ENCODE measurements at places on chromosomes 6 and 20.
A peak's percentile ranks its signal among the peaks of the same experiment; 100 is the strongest.

GRCh38 chr6:107539849-107540464 is 50.0 kb downstream of the SOBP start:
- no peak for DNase-seq

GRCh38 chr6:73302339-73302738 is 39.3 kb upstream of the KHDC1 start:
- DNase-seq: no peak

GRCh38 chr6:36269834-36270705 is at the start of gene PNPLA1:
Gene PNPLA1 (plus strand): TSS chr6:36270060. CDS start chr6:36270460, 400 bp downstream.
- peak; percentile 56 for DNase-seq

DNA sequence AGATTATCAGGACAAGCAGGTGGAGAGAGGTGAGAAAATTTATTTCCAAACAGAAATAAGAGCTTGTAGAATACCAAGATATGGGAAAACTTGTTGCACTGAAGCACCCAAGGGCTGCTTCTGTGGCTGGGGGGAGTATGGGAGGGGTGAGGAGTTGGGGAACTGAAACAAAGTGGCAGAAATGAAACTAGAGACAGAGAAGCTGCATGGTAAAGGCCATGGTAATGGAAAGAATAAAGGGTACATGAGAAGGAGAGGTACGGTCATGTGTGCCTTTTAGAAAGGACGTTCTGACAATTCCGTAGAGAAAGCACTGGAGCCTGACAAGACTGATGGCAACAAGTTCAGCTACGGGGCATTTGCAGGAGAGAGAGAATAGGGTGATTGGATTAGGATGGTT is 51.6 kb upstream of the RIN2 start:
- no peak for DNase-seq

DNA sequence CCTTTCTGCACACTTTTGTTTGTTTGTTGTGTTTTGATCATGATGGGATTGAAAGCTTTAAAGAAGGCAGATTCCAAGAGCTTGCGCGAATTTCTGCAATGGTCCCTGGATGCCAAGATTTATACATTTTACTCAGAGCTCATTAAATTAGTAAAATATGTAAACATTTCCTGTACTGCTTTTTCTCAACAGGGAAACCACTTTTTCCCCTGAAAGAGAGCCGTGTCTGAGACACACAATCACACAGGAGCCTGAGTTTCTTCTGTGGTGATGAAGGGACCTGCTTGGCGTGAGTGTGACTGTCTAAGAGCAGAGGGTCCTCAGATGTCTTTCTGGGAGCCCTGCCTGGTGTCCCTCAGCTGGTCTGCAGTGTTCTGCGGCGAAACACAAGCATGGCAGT is 12.1 kb upstream of the TAGAP start:
- DNase-seq: no peak

- DNase-seq: peak; percentile 93
Measured at GRCh38 chr20:53594068-53595017, 704 bp upstream of the ZNF217 start.

GRCh38 chr6:75351570-75351969 is 67.0 kb upstream of the TMEM30A start:
- DNase-seq: no peak

DNA sequence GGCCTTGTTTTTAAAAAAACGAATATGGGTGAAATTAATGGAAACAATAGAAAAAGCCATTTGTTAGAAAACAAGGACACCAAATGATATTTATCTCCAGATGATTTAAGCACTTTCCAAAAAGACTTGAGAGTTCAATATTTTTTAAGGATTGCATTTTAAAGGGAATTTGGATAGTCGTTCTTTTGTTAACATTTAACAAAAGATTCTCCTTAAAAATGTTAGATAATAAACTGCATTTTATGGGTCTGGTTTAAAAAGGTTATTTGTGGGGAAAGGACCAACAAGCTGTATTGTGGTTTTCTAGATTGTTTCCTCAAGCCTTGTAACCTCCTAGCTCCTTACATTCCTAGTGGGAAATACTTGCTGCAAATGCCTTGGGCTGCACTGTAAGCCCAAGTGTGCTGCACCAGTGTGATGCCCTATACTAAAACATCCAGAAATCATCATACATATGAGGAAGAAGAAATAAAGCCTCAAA is 1.5 kb upstream of the PHIP start:
- DNase-seq: no peak

DNA sequence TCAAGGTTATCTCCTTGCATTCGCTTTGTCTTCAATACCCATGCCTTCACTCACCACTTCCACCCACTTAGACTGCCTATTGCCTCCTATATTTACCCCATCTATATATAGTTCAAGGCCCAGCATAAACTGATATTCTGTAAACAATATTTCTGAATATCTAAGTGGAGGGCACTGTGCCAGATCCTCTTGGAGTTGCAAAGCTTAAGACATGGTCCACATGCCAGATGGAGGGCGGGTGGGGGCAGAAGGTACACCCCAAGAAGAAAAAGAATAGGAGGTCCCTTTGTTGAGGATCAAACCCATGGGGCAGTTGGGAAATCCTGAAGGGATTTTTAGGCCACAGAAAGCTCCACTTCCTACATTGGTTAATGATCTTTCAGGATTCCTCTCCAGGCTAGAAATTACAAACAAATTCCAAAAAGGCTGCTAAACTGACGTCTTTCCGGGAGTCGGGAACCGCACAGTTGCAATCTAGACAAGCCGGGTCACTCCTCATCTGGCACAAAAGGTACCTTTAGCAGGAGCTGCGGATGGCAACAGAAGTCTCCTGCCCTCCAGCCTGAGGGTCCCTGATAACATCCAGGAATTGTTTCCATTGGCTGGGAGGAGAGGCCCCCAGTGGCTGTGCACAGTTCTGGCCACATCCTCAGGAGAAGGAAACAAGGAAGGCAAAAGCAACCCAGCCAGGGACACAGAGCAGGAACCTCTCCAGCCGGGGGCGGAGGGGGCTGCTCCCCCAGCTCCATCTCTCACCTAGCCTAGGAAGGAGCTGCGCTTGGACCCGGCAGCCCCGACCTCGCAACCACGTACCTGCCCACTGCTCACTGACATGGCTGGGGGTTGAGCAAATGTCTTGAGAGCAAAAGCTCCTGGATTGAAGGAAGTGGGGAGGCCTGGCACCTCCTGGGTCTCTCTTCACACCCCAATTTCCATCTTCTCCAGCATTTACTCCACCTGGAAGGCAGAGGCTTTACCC is 5.9 kb upstream of the LPIN3 start:
- DNase-seq: no peak

DNA sequence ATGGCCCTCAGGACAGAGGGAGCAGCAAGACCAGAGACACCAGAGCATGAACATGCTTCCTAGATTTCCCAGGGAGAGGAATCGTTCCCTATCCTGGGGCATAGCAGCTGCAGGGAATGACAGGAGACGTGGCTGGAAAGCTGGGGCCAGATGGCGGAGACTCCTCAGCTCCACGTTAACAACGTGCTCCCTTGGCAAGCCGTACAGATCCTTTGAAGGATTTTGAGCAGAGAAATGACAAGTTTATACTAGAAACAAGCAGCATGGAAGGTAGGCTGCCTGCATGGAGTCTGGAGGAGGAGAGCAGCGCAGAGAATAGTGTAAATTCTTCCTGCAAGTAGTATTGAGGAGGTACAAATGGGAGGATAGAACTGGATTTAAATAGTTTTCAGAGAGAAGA is 11.7 kb downstream of the MYLIP start:
- no peak for DNase-seq

DNA sequence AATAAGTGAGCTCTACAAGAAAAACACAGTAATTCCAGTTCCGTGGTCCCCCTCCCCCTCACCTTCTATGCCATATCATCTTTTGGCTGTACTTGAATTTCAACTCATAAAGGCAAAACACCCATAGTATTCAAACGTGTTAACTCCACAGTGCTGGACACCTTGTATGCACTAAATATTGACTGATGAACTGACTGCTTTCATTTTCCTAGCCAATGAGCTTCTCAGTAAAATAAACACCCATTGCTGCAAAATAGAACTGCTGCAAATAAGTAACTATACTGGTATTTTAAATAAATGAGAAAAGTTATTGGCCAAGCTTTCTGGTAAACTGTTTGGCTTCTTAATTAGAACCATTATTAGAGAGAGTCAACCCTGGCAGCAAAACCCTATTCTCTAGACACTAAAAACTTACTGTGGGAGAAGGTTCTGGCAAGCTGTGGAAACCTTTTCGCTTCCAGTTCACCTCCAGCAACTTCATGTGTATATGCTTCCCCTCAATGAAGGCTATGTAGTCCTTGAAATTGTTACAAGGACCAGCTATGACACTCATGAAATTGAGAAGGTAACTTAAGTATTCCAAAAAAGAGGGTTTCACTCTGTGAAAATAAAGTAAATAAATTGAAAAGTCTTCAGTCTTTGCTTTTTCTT is 86.0 kb downstream of the MBOAT1 start:
- no peak for DNase-seq

DNA sequence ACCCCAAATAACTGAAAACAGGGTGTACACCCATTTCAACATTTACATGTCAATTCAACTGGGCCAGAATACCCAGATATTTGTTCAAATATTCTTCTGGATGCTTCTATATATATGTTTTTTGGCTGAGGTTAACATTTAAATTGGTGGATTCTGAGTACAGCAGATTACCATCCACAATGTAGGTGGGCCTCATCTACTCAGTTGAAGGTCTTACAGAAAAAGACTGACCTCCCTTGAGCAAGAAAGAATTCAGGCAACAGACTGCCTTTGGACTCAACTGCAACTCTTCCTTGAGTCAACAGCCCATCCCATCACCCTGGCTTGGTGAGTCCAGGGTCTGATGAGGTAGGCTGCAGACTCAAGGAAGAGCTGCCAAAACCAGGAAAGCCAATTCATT is 84.1 kb downstream of the ATG5 start:
- DNase-seq: no peak

GRCh38 chr6:130994319-130995097 is 68.5 kb downstream of the EPB41L2 start:
- no peak for DNase-seq

DNA sequence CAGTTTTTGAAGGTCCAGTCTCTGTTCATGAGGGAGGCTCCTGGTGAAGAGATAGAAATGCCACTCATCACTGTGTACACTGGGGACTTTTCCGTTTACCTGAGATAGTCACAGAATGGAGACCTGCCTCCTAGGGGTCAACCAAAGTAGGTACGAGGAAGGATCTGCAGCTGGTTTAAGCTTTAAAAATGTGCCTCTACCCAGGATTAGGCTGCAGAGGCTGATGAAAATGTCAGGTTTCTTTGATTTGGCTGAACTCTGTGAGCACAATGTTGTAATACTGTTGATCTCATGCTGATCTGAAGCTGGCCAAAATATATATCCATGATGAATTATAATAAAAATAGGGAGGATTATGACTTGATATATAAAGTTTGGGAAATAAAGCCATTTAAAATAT is 182.7 kb downstream of the ADAT2 start:
- DNase-seq: no peak

DNA sequence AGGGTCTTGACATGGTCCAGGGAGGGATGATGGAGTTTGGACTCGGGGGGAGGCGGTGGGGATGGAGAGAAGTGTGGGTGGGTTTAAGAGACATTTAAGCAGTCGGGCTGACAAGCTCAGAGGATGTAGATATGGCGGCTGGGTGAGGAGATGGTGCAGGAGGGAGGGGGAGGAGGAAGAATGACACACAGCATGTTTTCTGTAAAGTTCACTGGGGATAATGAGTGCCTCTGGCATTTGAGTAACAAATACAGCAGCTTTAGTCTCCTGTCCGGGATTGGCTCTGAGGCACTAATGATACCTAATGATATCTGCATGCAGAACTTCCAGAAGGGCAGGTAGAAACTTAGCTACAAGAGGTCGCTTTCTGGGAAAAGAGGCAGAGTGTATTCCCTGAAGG is 107.8 kb downstream of the DHX35 start:
- DNase-seq: no peak

Data from H9 (cell line).